Cardiac septum (tissue), 1 donor: ENCODE measurements at places on chromosomes 6 and 20.

DNA sequence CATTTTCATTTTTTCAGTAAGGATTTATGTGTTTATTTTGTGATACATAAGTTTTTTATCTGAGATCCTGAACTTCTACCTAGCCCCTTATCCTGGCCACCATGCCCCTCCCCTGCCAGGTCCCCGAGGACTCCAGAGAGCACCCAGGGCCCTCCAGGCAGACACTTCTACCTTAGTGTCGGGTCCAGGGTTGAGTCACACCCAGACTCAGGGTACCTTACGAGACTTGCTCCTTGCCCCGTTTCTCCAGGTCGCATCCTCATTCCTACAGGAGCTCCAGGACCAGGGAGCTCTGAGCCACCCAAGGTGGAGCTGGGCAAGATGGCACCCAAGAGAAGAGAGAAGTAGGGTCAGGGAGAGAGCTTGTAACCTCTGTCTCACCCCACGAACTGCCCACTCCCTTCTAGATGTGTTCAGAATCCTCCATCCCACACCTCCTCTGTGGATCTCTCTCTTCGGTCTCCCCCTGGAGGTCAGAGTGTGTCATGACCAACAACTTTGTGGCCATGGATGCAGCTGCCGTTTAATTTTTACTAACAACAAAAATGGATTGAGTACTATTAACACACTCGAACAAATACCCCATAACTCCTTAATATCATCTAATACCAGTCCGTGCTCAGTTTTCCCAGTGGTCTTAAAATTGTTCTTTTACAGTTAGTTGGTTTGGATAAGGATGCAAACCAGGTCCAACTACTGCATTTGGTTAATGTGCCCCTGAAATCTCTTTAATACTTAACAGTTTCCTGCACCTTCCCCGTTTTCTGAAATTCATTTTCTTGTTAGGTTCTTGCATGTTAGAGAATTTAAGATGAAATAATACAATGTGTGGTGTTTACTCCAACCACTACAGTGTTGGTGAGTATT, 130.6 kb upstream of the INSM1 start:
- no peak for DNase-seq

GRCh38 chr20:37552415-37552814, 24.7 kb upstream of the BLCAP start:
- no peak for DNase-seq

GRCh38 chr6:52539607-52540006, 37.3 kb downstream of the TRAM2 start:
- no peak for DNase-seq

- DNase-seq, result no peak
Measured at GRCh38 chr6:72422171-72422570, 199.7 kb upstream of the KCNQ5 start.

DNA sequence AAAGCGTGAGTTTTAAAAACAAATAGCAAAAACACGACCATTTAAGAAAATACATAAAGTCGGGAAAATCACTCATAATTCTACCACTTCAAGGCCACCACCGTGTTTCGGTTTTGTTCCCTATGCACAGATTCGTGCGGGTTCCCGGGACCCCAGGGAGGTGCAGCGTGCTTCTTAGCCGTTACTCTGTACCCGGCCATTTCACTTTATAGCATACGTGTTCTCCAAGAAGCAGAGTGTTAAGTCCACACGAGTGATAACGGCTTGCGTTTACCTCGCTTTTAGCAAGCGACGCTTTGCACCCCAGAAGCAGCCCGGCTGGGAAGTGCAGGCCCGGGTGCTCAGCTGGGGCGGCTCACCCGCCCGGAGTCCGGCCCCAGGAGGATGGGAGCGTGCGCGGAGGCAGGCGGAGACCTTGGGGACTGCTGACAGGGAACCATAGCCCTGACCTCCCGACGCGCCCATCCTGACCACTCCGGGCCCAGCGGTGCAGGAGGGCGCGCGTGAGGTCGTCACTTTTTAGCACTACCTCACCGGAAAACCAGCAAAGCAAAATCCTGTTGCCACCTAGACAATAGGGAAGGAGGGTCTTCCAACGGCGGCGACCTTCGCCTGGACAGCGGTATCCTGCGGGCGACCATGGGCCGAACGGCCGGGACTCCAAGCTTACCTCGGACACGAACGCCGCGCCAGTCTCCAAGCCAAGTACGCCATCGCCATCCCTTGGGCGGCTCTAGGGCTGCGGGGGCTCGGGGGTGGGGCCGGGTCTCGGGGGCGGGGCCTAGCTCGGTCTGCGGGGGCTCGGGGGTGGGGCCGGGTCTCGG, at the start of gene ECI2:
Gene ECI2 (minus strand): TSS at position 735 of the 824 bp plus-strand sequence. CDS start 15 bp downstream, at position 720.
- peak; percentile 87 for DNase-seq

GRCh38 chr6:38116248-38116647, 296.7 kb downstream of the ZFAND3 start:
- no peak for DNase-seq

GRCh38 chr6:122709922-122710512, 69.5 kb upstream of the FABP7 start:
- DNase-seq, result no peak

DNA sequence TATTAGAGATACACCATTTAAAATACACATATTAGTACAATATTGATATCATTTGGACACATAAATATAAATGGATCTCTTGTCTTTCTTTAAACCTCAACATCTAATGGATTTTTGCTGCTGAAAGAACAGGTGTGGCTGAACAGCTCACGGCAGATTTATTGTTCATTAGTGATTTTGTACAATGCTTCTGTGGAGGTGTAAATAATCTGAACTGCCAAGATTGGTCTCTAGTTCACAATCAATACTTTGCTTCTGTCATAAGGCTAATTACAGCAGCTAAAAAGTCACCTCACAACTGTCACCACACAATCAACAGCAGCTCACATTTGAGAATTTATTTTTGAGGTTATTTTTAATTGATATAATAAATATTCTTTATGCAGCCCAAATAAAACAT, 162.0 kb upstream of the SIM1 start:
- DNase-seq, result no peak

DNA sequence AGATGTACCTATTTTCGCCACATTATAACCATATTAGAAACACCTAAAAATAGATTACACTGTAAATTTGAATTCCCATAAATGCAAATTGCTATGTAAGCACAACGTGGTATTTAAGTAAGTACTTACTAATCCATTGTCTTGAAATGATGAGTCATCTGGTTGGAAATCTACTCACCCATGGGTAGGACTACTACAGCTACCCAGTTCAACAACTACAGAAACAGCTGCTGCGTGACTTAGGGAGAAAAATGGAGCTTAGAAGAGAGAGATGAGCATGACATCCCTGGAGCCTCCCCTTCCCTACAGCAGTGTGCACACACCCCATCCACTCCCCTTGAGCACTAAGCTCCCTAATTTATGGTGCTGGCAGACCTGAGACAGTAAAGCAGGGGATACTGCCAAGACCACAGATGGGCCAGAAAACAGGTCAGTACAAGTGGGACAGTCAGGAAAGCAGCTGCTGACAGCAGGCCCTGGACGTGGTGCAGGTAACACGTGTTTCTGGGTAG, 26.9 kb downstream of the RRAGD start:
- DNase-seq, result no peak

- no peak for DNase-seq
Measured at GRCh38 chr20:24831232-24831631, 117.8 kb upstream of the CST7 start.

GRCh38 chr6:4102687-4103244, 23.8 kb upstream of the FAM217A start:
- DNase-seq, result no peak

GRCh38 chr6:12009180-12009685, 2.9 kb upstream of the HIVEP1 start:
- DNase-seq, result no peak
